Upper lobe of right lung (tissue), 1 donor: ENCODE measurements at places on chromosomes 1 and 21.

- DNase-seq = no peak
Observed at GRCh38 chr1:100523038-100523652, 14.8 kb upstream of the GPR88 start.

- no peak for DNase-seq
Observed at GRCh38 chr1:111720977-111721786, 18.0 kb downstream of the INKA2 start.

DNA sequence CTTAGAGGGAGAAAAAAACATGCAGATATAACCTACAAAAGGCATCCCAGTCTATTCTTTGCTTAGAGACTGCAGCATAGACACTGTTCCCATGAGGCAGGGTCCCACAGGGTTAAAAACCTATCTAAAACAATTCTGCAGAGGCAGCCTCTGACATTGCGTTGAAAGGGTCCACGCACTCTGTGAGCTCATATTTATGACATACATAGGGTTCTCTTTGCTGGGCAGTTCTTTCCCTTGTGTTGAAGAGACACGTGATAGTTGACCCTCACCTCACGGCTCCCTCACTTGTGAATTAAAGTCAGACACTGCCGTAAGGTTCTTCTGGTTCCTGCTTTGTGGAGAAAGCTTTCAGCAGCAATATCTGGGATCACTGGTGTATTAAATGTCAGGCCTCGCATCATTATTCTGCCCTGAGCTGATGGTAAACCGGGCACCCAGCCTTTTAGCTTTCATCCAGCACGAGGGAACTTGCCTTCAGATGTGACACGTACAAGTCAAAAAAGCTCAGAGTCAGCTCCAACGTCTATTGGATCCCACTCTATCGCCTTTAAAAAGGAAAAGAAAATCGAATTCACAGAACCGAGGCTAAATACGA is 52.8 kb upstream of the HNRNPU start:
- no peak for DNase-seq

- DNase-seq = no peak
Observed at GRCh38 chr1:116944613-116945012, 34.9 kb downstream of the PTGFRN start.

DNA sequence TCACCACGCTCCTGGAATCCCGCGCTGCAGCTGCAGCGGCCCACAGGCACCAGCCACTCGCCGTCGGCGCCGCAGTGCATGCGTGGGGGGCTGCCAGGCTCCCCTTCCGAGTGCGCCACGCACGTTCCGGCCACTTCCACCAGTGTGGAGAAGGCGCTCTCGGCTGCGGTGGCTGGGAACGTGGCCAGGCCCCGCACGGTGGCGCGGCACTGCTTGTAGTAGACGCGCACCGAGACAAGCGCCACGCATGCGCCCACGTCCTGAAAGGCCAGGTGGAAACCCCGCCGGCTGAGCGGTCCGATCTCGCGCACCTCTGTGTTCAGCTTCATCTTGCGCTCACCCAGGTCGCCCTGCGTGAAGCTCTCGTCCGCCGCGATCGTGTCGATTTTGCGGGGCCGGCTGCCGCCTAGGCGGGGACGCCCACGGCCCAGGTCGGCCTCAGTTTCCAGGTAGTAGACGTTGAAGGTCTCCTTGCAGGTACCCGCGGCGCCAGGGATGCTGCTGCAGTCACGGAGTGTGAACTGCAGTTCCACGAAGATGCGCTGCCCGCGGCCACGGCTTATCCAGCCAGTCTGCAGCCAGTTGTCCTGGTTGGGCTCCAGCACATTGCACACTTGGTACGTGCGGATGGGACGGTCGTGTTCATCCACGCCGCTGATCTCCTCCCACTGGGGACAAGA is 3.4 kb downstream of the EPHA10 start:
- no peak for DNase-seq
